ENCODE measurements at places on chromosomes 12 and 14.

GRCh38 chr12:32366714-32367113 is 32.6 kb upstream of the FGD4 start:
- no peak for DNase-seq

DNA sequence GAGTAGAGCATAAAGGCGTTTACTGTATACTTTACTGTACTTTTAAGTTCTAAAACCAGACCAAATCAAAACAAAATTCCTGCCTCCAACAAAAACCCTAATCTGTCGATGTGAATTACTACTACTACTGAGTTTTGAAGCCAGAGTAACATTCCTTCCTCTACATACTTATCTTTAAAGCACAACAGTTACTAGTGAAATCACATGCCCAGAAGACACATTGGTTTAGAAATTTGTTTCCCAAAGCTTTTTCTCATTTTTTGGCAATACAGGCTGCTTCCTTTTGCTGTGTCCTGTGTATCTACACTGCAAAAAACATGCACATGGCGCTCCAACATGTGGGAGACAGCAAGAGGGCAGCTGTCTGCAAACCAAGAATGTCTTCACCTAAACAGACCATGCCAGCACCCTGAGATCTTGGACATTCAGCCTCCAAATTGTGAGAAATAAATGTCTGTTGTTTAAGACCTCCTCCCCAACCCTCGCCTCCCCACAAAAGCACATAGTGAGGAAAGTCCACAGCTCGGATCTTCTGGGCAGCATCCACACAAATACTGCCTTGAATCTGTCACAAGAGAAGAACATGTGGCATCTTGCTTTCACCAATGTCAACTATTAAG is 21.1 kb downstream of the SETD3 start:
- no peak for DNase-seq

GRCh38 chr14:53533384-53533970 is 380.4 kb upstream of the DDHD1 start:
- DNase-seq = no peak

DNA sequence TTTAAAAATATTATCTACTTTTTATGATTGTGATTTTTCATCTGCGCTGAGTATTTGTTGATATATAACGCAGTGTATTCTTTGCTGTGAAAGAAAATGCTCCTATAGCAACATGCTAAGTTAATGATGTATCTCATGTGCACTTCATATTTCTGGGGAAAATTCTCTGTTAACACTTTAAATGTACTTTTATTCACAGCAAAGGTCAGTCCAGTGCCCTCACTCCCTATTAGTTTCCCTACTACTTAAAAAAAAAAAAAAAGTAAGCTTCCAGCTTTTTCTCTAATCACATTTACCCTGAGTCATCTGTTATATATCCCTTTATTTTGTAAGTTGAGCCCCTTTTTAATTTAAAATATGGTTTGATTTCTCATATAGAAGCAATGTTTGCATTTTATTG is 219.8 kb downstream of the AEBP2 start:
- no peak for DNase-seq

DNA sequence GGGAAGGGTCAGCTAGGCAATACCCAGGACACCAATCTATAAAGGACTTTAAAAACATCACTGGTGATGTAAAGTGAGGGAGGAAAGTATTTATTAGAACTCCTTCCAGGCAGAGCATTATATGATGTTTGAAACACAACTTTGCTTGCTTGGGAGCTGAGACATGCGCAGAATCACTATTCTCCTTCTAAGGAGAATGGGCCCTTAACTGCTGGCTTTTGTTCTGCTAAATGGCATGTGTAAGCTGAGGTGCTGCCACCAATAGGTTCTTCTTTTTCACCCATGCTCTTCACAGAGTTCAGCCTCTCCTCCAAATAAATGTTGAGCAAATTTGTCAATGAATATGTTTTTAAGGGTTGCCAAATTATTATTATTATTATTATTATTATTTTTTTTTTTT is 3.9 kb downstream of the STAC3 start:
- no peak for DNase-seq

- DNase-seq = no peak
These were observed 23.2 kb downstream of the CCND2 start for GRCh38 chr12:4296751-4297150.

DNA sequence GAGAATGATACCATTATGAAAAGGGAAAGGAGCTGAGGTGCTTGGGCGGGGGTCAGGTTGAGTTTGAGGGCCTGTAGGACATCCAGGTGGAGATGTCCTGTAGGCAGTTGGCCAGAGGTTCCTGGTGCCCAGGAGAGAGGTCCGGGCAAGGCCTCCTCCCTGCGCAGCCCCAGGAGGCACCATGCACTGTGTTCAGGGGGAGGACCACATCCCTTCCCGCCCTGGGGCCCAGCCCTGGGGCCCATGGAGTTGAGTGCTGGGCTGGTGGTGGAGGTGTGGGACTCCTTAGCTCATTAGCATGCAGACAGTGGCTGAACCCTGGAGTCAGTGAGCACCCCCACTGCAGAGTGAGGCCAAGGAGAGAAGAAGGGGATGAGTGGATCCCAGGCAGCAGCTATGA is 5.7 kb upstream of the FAIM2 start:
- no peak for DNase-seq

DNA sequence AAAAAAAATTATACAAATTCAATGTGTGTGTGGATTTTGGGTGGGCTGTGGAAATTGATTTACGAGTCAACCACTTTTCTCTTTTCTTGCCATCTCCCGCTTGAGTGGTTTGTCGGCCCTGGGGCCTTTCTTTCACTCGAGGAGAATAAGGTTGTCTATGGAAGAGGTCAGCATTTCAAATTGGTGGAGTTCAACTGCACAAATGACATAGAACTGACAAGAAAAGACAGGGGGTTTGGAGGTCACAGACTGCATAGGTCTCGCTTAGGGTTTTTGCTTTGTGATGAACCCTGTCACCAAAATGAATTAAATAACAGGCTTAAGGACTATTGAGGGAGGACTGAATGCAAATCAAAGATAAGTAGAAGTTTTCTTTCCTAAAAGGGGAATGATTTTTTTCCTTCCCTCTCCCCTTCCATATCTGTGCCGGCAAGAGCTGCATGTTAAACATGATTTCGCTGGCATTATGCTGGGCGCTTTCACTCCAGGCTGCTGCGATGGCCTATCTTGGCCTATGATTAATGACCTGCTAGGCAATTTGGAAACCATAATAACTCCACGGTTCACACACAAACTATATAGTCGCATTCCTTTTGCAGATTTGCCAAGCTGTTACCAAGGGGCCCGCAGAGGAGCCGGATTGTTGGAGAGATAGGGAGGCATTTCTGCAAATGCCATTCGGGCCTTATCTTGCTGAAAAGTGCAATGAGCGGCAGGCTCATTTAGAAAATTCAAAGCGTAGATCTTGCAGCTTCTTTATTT is 20.7 kb downstream of the ASCL1 start:
- no peak for DNase-seq

- DNase-seq = no peak
These were observed 280.2 kb upstream of the PWP1 start for GRCh38 chr12:107405436-107405835.

DNA sequence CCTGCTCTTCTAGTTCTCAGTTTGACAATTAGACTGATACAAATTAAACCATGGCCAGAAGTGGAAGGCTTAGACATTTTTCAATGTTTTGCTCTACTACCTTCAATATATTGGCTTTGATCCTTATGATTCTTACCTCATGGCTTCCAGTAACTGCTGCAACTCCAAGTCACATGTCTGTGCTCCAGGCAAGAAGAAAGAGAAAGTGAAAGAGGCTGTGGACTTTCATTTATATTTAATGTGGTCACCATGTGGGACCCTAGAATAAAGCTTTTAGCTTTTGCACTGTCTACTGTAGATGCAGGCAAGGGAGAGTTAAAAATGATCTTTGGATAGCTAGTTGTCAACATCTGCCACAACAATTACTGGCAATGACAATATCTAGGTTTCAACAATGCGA is 214.3 kb upstream of the PDE3A start:
- DNase-seq = peak; percentile 3
